GM19239 (cell line): ENCODE measurements at places on chromosomes 5 and 9.

DNA sequence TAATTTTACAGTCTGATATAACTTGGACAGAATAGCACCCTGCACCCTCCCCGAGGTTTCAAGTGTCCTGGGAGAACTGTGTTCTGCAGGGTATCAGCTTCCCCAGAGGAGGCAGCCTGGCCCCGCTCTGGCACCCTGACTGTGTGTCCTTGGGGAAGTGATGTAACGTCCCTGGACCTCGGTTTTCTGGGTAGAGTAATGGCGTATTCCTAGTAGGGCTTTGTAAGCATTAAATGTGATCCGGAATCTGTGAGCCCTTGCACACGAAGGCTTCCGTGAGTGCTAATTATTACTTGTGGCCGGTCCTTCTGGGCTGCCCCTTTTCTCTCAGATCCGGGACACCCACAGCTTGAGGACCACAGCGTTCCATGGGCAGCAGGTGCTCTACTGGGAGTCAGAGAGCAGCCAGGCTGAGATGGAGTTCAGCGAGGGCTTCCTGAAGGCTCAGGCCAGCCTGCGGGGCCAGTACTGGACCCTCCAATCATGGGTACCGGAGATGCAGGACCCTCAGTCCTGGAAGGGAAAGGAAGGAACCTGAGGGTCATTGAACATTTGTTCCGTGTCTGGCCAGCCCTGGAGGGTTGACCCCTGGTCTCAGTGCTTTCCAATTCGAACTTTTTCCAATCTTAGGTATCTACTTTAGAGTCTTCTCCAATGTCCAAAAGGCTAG, 1.0 kb upstream of the CACFD1 start:
- no peak for DNase-seq

DNA sequence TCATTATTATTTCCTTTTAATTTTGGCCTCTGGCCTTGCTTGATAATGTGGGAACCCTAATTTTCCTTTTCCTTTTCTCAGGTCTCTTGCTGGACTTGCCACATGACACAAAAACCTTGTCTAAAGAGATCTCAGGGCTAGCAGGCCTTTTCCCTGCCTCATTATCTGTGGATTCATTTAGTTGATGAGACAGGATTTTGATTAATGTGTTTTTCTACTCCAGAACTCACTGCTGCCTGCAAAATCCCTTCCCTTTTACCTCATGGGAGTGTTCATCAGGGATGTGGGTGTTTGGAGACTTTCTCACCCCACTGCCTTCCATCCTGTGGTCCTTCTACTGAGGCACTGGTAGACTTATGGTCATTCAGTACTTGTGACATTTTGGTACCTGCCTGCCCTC, 56.2 kb upstream of the MAMDC2 start:
- DNase-seq: no peak

- DNase-seq: no peak
Observed at GRCh38 chr9:127522727-127523126, 71.4 kb downstream of the LRSAM1 start.

DNA sequence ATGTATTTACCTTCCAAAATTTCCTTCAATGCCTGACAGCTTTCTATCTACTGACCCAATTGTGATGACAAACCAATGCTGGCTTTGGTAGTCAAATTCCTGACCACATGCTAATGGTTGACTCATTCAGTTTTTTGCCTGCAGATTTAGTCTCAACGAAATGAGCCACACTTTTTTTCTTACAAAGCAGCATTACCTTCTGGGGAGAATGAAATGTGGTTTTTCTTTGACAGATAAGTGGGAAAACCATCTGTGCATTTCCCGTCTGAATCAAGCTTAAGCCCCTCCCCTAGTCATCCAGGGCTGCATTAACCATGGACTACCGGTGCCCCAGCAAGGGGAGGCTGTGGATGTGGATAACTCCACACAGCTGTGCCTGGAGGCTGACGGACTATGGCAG, 99.6 kb upstream of the TAF11L2 start:
- no peak for DNase-seq

GRCh38 chr5:107415762-107416161, 255.0 kb downstream of the EFNA5 start:
- no peak for DNase-seq

GRCh38 chr5:140202610-140203009, 27.6 kb downstream of the CYSTM1 start:
- no peak for DNase-seq
